NCI-H226 (cell line): ENCODE measurements at places on chromosomes 16 and 17.

DNA sequence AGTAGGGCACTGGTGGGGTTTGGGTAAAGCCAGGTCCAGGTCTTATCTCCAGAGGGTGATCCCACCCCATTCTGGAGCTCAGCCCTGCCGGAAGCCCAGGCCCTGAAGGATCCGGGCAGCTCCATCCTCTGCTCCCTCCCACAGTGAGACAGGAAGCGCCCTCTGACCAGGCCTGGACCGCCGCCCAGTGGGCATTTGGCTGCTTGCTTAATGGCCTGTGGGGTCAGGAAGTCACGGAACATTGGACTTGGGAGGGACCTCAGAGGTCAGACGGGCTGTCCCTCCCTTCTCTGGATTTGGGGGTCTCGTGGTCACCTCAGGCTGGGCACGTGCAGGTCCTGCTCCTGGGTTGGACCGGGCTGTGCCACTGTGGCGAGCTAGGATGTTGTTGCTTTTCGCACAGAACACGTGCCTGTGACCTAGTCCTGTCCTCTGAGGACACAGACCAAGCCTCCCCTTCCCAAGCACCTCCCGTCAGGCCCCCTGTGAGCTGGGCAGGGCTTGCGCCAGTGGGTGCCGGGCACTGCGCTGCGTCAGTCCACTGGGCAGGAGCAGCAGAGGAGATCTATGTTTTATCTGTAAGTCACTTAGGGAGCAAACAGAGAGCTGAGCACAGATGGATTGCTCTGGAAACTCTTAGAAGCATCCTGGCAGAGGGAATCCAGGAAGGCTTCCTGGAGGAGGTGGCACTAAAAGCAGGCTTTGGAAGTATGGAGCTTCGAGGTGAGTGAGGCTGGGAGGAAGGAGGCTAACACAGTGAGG, 49.4 kb upstream of the GSE1 start:
- DNase-seq: peak; percentile 85

- DNase-seq: no peak
These were observed 18.6 kb downstream of the IGFBP4 start for GRCh38 chr17:40461732-40462342.

DNA sequence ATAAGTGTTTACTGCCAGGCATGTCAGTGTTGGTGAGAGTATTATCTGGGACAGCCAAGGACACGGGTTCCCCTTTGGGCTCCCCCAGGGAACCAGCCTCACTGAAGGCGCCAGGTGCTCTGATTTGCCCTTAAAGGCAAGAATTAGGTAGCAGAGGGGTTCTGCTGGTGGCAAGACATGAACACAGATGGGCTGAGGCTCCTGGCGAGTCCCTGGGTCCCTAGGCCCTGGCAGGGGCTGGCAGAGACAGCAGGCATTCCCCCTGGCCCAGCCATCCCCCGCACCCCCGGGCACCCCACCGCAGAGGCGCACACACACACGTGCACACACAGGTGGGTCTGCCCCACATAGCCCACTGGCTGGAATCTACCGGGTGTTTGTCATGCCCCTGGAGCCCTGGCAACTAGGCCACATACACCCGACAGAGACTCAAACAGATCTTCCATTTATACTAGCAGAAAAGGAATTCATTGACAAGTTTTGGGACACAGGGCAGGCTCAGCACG, 153.3 kb downstream of the C16orf78 start:
- DNase-seq: no peak

GRCh38 chr17:69577098-69577497, 162.6 kb downstream of the MAP2K6 start:
- DNase-seq: no peak

GRCh38 chr17:41185001-41185400, 290 bp upstream of the KRTAP4-1 start:
- DNase-seq: no peak

- no peak for DNase-seq
These were observed 10.3 kb downstream of the ZNF469 start for GRCh38 chr16:88393034-88393433.

- peak; percentile 40 for DNase-seq
These were observed 218.7 kb downstream of the NTN1 start for GRCh38 chr17:9239793-9240658.

DNA sequence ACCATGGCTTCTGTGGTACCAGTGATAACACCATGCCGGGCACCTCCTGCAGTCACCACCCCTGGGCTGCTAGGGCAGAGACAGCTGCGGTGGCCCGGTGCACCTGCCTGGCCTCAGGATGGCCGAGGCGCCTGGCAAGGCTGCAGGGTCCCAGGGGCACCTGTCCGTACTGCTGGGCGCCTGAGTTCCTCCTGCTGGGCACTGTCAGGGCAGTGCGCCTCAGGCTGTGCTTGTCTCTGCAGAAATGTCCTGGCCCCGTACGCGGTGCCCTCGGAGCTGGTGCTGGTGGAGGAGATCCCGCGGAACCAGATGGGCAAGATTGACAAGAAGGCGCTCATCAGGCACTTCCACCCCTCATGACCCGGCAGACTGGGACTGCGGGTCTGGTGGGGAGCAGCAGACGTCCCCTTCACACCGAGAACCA, 17.7 kb upstream of the CDH15 start:
- no peak for DNase-seq

- no peak for DNase-seq
These were observed 27.5 kb upstream of the HLF start for GRCh38 chr17:55237268-55237667.

DNA sequence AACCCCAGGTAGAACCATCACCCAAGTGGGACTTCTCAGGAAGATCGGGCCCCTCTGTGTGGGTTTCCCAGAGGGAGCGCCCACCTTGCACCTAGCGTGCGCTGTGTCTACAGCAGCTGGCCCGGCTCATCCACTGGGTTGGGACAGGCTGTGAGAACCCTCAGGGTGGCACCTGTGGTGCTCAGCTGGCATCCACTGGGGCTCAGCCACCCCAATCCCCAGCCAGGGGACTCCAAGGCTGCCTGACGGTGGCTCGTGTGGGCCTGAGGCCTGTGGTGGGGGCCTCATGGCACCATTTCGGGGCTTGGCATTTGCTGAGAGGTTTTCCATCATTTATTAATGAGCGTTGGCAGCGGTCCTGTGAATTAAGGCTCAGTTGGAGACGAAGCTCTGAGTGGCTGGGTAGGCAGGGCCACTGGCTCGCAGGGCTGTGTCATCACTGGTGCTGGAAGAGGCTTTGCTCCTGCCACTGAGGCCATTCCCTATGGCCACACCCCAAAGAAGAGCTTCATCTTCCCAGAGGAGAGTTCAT, 28.5 kb downstream of the CACNG4 start:
- no peak for DNase-seq

DNA sequence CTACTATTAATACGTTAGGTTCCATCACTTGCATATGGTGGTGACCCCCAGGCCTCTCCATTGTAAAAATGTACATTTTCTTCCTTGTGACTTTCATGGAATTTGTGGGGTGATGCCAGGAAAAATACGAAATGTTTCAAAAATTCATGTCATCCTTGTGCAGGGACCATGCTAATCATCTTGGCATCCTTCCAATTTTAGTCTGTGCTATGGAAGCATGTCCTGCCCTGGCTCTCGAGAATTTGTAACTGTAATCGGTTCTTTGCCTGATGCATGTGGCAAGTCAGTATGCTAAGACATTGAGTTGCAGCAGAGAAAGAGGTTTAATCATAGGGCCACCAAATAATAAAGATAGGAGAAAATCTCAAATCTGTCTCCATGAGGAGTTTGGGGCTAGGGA, 14.3 kb upstream of the GINS3 start:
- DNase-seq: no peak

DNA sequence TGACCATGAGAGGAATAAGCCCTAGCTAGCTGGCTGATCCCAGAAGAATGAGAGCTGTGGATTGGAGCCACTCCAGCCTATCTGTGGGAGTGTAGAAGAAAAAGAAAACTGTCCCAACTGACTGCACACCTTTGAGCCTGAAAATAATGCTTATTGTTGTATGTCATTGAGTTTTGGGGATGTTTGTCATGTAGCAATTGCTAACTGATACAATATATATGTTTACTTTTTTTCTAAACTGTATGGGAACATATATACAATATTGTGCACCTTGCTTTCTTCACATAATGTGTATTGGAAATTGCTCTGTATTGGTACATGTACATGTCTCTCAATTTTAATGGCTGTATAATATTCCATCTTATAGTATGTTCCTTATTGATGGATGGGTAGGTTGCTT, 124.0 kb upstream of the NLRP1 start:
- no peak for DNase-seq

DNA sequence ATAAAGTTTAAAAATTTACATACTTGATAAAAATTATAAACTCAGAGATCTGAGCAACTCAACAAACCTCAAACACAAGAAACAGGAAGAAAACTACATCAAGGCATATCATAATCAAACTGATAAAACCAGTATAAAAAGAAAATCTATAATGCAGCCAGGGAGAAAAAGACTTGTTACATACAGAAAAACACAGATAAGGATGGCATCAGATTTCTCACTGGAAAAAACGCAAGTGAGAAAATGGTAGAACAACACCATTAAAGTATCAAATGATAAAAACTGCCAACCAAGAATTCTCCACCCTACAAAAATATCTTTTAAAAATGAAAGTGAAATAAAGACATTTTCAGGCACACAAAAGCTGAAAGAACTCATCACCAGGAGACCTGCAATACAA, 71.0 kb downstream of the CACNG1 start:
- DNase-seq: no peak

DNA sequence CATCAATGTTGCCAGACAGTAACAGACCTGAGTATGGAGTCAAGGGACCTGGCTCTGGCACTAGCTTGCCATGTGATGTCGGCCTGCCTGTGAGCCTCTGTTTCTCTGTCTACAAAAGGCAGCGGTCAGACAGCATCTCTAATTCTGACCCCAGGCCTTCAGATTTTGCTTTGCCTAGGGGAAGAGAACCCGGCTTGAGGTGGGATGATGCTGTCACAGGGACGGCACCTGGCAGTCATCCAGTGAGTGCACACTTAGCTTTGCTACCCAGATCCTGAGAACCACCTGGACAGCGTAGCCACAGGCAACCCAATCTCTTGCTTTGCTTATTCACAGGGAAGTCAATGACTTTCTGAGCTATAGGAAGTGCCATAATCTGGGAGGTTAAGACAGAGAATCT, 135.2 kb upstream of the SALL1 start:
- DNase-seq: no peak

- DNase-seq: no peak
These were observed 40.0 kb upstream of the ENDOV start for GRCh38 chr17:80374732-80375585.

DNA sequence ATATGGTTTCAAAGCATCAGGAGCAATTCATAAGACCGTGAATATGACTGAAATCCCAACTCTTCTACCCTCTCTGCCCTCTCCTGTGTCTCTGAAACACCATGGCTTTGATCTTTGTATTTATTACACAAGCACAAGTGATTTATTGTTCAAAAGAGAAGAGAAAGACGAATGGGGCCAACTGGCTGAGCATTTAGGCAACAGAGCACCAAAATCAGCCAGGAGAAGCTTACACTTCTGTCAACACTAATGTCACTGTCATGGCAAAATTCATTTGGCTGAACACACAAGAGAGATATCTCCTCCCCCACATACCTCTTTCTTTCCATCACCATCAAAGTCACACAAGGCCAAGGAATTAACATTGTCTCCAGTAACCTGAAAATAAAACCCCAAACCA, 9.3 kb downstream of the BBS2 start:
- DNase-seq: no peak

GRCh38 chr17:81842378-81842724, 7.5 kb upstream of the PPP1R27 start:
- DNase-seq: no peak

DNA sequence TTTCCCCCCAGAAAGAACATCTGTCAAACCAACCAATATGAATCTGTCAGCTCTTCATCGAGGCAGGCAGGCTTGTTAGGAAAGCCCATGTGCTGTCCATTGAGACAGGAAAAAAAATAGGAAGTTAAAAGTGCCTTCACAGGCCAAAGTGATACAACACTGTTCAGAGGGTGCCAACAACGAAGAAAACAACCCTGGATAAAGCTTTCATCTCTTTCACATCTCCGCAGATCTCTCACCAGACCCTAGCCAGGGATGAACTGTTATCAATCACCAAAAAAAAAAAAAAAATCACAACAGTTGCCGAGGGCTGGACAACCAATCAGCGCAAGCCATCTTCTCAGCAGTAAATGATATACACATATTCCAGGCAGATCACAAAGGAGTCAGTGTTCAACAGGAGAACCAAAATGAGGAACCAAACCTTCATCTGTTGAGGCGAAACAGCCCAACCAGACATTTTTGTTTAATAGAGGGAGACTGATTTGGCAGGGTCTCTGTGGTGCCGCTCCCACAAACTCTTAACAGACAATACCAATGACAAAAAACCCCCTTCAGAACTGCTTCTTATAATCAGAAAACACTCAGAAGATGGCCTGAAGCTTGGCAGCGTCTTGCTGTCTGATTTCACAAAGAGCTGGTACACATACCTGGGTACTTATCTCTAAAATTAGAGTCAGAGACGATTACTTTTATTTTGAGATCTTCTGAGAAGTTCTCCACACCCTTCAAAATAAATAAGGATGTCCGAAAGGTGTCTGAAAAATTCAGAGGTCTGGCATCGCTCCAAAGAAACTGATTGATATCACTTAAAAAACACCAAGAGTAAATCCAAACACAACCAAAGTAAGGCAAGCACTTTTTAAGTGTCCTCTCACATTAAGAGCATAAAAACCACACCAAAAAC, 1.8 kb downstream of the MAP3K14 start:
- no peak for DNase-seq
